ENCODE measurements at places on chromosomes 7 and 10.

- no peak for DNase-seq
Observed at GRCh38 chr7:107596881-107597581, 17.0 kb downstream of the BCAP29 start.

GRCh38 chr7:12296051-12296570 is 85.0 kb downstream of the TMEM106B start:
- DNase-seq = no peak

DNA sequence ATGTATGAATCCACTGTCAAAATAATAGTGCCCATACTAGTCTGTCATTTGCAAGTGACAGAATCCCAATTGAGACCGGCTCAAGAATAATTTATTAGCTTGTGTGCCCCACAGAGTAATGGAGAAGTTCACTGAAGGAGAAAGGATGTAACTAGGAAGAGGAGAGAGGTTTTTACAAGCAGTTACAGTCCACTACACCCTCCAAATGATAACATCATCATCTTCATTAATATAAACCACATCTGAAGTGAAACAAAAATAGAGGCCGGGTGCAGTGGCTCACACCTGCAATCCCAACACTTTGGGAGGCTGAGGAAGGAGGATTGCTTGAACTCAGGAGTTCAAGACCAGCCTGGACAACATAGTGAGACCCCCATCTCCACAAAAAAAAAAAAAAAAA is 226.8 kb downstream of the SKIDA1 start:
- no peak for DNase-seq

DNA sequence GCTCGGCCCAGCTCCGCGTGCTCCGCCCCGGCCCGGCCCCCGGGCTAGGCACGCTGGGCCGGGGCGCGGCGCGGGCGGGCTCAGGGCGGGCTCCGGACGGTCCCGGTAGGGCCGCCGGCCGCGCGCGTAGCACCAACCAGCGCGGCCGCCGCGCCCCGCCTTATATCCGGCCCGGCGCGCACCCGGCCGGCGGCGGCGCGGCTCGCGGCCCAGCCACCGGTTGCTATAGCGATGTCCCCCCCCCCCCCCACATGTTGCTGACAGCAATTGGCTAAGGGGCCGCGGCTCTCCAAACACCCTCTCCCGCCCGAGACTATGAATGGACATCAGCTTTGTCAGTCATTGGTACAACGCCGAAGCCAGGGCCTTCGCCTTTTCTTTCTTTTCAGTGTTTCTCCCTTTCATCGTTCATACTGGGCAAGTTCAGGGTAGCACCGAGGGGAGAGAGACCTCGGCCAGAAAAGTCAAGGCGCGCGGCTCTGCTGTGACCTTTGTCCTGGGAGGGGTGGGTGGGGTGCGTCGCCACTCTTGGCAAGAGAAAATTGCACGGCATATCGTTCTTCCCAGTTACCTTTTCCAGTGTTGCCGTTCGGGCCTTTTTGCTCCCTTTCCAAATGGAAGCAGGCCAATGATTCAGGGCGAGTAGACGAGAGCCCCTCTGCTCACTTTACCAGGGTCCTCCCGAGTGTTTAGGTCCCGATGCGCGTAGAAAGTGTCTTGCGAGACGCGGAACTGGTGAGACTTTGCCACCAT is 354.2 kb downstream of the DNAJB6 start:
- DNase-seq = no peak

GRCh38 chr7:120733143-120733542 is 124.8 kb downstream of the TSPAN12 start:
- no peak for DNase-seq

Data from stimulated activated CD4-positive, alpha-beta T cell treated with anti-CD3 and anti-CD28 coated beads, TNF-alpha, amount 100 ng/mL, for 24 hours (primary cell).